Stimulated activated CD8-positive, alpha-beta memory T cell treated with anti-CD3 and anti-CD28 coated beads, Interleukin-4, amount 100 ng/mL, for 1 hour (primary cell): ENCODE measurements at places on chromosomes 7 and 10.

- DNase-seq = no peak
Observed at GRCh38 chr7:157234271-157234670, 95.5 kb downstream of the UBE3C start.

GRCh38 chr7:29748286-29749099 is 57.8 kb upstream of the WIPF3 start:
- DNase-seq = no peak

GRCh38 chr7:133641436-133641835 is 388.6 kb downstream of the EXOC4 start:
- no peak for DNase-seq

DNA sequence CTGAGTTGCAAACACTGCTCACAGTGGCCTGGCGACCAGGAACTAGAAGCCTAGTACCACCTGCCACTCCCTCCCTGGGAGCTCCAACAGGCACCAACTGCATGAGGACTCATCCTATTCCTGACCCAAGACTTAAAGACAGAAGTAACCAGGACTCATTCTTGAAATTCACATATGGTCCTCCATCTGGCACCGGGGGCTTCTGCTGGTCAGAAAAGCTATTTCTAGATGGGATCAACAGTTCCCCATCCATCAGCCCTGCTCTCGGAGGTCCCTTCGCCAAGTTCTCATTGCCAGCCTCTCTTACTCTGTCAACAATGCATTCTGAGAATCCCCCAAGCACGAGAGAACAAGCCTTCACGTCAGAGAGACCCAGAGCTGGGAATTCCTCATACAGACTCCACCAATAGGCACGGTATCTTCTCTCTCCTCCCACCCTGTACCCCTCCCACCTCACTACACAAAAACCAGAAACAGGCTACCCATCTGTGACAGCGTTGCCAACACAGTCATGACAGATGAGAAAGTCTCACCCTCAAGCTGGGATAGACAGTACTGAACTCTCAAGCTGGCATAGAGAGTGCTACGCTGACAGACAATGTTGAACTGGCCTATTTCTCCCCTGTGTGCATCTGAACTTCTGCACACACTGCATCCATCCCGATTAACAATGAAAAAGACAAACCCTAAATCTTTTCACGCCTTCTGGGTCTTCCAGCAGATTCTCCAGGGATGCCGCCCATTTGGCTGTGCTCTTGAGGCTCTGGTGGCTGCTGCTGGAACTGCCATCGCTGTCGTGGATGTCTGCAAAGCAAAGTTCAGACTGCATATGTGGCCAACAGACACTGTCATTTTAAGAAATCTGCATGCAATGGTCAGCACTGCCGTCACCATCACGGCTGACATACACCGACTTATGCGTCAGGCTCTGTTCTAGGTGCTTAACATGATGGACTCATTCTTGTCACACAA is 15.6 kb downstream of the RGS10 start:
- no peak for DNase-seq

- no peak for DNase-seq
Observed at GRCh38 chr7:48090095-48090805, 1.2 kb downstream of the UPP1 start.

DNA sequence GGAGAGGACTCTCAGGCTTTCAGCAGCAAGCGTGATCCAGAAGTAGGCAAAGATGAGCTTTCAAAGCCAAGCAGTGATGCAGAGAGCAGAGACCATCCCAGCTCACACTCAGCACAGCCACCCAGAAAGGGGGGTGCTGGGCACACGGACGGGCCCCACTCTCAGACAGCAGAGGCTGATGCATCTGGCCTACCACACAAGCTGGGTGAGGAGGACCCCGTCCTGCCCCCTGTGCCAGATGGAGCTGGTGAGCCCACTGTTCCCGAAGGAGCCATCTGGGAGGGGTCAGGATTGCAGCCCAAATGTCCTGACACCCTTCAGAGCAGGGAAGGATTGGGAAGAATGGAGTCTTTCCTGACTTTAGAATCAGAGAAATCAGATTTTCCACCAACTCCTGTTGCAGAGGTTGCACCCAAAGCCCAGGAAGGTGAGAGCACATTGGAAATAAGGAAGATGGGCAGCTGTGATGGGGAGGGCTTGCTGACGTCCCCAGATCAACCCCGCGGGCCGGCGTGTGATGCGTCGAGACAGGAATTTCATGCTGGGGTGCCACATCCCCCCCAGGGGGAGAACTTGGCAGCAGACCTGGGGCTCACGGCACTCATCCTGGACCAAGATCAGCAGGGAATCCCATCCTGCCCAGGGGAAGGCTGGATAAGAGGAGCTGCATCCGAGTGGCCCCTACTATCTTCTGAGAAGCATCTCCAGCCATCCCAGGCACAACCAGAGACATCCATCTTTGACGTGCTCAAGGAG is 95.5 kb downstream of the TACC2 start:
- DNase-seq = no peak

GRCh38 chr10:132511121-132512051 is 26.2 kb upstream of the INPP5A start:
- DNase-seq = no peak

- no peak for DNase-seq
Observed at GRCh38 chr7:127413326-127413725, 20.8 kb upstream of the ZNF800 start.

DNA sequence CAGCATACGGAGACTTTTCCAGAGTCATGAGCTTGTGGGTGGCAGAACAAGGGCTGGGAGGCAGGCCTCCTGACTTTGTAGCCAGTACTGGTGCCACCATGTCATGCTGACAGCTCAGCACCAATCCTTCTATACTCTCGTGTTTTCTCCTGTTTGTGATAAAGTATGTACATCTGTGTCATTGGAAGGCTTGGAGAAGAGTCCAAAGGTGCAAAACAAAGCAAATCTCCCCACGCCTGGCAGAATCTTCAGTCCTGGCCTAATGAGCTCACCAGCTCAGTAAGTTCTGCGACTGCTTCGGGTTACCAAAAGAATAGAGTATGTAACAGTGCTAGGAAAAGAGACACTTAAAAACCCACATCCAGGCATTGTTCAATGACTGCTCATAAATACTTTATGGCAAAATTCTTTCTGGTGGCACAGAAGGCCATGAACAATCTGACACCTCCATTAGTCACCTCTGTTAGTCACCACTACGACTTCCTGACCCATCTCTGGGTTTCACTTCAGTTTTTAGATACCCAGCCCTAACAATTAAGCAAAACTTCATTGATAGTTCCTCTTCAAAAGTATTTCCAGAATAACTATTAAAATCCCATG is 24.5 kb downstream of the STEAP1 start:
- no peak for DNase-seq

- DNase-seq = no peak
Observed at GRCh38 chr7:22860784-22861482, 38.3 kb upstream of the TOMM7 start.

GRCh38 chr10:24202181-24202570 is 6.8 kb upstream of the KIAA1217 start:
- no peak for DNase-seq

- no peak for DNase-seq
Observed at GRCh38 chr7:157482025-157482424, 145.2 kb downstream of the DNAJB6 start.

DNA sequence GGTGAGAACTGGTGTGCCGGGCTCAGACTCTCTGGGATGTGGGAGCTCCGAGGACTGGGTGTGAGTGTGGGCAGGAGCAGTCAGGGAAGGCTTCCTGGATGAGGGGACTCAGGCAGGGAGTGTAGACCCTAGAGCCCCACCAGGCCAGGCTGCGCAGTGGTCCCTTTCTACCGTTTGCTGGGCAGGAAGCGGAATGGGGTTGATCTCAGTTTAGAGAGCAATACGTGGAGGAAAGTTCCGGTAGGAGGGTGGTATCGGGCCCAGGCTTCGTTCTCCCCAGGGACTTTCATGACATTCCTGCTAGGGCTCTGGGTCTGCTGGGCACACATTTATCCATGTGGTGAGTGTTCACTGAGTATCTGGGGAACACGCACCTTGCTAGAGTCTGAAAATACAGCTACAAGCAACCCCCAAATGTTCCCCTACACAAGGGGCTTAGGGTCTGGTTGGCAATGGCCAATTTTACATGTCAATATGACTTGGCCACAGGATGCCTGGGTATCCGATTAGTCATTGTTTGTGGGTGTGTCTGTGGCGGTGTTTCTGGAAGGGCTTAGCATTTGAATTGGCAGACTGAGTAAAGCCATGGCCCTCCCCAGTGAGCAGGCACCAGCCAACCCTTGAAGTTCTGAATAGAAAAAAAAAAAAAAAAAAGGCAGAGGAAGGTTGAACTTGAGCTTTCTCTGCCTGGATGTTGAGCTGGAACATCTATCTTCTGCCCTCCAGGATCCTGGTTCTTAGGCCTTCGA is 20.8 kb downstream of the GHRHR start:
- no peak for DNase-seq

DNA sequence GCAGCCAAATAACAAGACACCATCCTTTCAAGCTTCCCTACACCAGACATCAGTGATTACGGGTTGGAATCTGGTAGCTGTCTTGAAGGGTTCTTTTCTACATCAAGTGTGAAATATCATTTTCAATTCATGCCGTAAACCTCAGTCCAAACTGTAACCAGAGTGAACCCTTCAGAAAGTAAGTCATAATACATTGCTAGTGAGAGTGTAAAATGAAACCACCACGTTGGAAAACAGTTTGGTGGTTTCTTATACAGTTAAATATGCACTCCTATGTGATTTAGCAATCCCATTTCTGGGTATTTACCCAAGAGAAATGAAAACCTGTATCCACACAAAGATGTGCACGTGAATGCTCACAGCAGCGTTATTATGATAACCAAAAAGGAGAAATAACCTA is 25.6 kb upstream of the ZC3HAV1L start:
- no peak for DNase-seq

- DNase-seq = no peak
Observed at GRCh38 chr7:42939457-42940240, 7.5 kb downstream of the MRPL32 start.

DNA sequence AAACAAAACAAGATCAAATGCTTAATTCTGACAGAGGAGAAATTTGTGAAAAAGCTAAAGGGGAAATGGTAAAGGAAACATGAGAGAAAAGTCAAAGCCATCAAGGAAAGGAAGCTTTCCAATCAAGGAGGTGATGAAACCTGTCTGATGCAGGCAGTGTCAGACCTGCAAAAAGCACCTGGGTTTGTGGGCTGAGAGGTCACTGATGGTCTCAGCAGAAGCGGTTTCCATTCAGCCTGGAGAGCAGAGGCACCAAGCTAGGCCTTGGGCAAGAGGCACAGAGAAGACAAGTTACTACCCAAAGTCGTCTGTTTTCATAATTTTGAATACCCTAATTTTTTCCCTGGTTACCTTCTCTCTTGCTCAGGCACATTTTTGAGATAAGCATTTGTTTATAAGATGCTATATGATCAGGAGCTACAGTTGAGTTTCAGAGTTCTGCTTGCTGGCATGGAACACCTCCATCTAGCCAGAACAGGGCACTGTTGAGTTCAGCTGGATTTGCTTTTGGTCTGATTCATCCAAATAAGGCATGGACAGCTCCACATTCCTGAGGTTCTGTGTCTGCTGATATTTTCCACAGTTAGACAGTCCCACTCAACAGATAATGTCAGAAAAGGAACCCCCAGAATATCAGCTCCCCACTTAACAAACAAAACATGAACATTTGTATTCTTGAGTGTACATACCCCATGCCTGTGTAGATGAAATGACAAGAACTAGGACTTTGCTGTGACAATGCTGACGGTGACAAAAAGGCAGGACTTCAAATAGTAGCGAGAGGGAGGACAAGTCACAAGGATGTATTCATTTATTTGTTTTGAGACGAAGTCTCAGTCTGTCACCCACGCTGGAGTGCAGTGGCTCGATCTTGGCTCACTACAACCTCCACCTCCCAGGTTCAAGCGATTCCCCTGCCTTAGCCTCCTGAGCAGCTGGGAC is 4.9 kb upstream of the PPIA start:
- DNase-seq = no peak

GRCh38 chr10:71770789-71771188 is 2.5 kb downstream of the VSIR start:
- no peak for DNase-seq

- DNase-seq = no peak
Observed at GRCh38 chr10:88259381-88259780, 323.7 kb downstream of the RNLS start.

DNA sequence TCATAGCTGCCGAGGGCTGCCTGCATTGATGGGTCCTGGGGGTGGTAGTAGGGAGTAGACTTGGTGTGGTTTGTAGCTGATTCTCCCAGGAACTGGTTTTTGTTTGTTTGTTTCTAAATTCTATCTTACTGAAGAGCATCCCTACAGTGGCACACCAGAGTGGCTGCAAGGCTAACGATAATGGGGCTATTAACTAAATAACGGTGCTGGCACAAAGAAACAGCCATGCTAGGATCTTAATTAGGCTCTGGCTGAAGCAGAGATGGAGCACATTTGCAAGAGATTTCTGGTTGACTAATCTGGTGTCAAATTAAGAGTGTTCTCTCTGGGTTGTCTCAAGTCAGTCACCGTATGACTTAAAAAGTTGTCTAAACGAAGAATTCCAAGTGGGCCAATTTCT is 590.0 kb downstream of the NRG3 start:
- DNase-seq = no peak

GRCh38 chr10:68165643-68166042 is 56.4 kb downstream of the MYPN start:
- no peak for DNase-seq

- no peak for DNase-seq
Observed at GRCh38 chr7:148485618-148486017, 104.9 kb upstream of the C7orf33 start.

DNA sequence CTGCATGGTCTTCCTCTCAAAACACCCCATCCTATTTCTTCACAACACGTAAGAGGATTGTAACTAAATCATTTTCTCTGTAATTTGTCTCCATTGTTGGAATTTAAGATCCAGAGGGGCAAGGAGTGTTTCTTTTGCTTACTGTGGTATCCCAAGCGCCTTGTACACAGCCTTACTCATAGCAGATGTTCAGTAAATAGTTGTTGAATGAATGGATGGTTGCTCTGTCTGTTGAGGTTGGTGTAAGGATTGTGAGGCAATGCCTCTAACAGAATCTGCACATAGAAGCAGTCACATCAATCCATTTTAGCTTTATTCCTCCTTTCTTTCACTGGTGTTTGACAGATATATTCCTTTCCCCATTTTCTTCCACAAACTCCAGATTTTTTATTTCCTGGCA is 90.1 kb downstream of the ZNF365 start:
- DNase-seq = no peak

GRCh38 chr7:105304040-105304895 is 84.5 kb downstream of the SRPK2 start:
- DNase-seq = no peak

- no peak for DNase-seq
Observed at GRCh38 chr7:116218747-116219146, 8.4 kb downstream of the TES start.

- DNase-seq = no peak
Observed at GRCh38 chr7:120852700-120853099, 5.2 kb downstream of the TSPAN12 start.

- DNase-seq = no peak
Observed at GRCh38 chr10:102782673-102783551, 39.2 kb downstream of the WBP1L start.

- no peak for DNase-seq
Observed at GRCh38 chr7:68684996-68685395, 913.3 kb upstream of the AUTS2 start.

GRCh38 chr7:150715293-150715692 is 1.1 kb upstream of the GIMAP1 start:
- no peak for DNase-seq
